Activated CD4-positive, alpha-beta T cell treated with anti-CD3 and anti-CD28 coated beads for 36 hours (primary cell): ENCODE measurements at places on chromosomes 2 and 18. TPM values are rescaled to one million over a fixed set of nuclear protein-coding genes. Genes with fewer than 3 reads are reported as not detected.

The MREG gene
- 9.8 TPM for total RNA-seq

The PROKR1 gene
- total RNA-seq: not detected

The GULP1 gene
- total RNA-seq: not detected

GRCh38 chr2:45180033-45180746 is 170.9 kb upstream of the SIX2 start:
- H3K36me3 ChIP-seq: no peaks in the 10 kb centered on the region
- H3K27ac ChIP-seq: no peak overlapping the region
- H3K27me3 ChIP-seq: peaks cover 32% of the 10 kb centered on the region
- H3K4me3 ChIP-seq: no peak overlapping the region
- H3K4me1 ChIP-seq: no peaks in the 10 kb centered on the region

DNA sequence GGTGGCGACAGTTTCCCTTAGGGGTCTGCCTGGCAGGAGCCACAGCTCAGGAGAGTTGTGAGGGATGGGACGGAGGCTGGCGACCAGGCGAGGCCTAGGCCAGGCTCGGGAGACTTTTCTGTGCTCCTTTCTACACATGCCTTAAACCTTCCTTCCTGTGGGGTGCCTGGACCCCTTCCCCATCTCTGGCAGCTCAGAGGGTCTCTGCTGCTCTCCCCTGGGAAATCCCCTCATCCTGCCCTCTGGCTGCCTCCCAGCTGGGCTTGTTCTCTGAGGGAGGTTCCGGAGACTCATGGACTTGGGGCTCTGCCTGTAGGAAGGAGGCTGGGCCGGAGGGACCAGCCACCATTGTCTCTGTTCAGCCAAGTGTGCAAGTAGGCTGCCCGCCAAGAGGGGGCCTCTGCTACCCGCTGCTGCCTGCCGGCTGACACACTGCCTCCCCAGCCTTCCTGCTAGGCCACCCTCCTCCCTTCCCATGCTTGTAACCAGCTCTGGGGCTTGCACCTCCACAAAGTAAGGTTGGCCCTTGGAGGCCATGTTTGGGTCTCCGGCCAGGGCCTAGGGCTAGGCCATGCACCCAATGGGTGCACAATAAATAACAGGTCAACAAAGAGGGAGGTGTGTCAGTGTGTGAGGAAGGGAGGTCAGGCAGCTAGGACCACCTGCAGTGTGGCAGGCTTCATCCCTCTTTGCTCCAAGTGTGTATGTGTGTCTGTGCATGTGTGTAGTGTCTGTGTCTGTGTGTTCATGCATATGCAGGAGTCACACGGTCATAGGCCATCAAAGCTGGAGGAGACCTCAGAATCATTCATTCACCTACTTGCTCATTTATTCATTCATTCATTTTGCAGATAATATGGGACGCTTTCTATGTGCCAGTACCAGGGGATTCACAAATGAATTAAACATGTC is 28.8 kb downstream of the PSD4 start:
- no peaks in the 10 kb centered on the region for H3K27me3 ChIP-seq
- H3K4me1 ChIP-seq: peaks cover 18% of the 10 kb centered on the region
- peaks cover 36% of the 10 kb centered on the region for H3K36me3 ChIP-seq
- no peak overlapping the region for H3K4me3 ChIP-seq
- H3K27ac ChIP-seq: peak overlapping the region; percentile 24

GRCh38 chr2:196234672-196235071 is 63.3 kb upstream of the STK17B start:
- peak overlapping the region; percentile 95 for H3K27ac ChIP-seq
- H3K4me3 ChIP-seq: peak overlapping the region; percentile 52
- H3K27me3 ChIP-seq: no peaks in the 10 kb centered on the region
- peaks cover 97% of the 10 kb centered on the region for H3K4me1 ChIP-seq

- H3K27me3 ChIP-seq: no peaks in the 10 kb centered on the region
- H3K27ac ChIP-seq: no peak overlapping the region
- no peak overlapping the region for H3K4me3 ChIP-seq
These were observed 208.2 kb upstream of the ALPP start for GRCh38 chr2:232170396-232170795.

- peaks cover 20% of the 10 kb centered on the region for H3K4me1 ChIP-seq
- H3K27me3 ChIP-seq: no peaks in the 10 kb centered on the region
- no peak for DNase-seq
- peak overlapping the region; percentile 14 for H3K27ac ChIP-seq
- peak overlapping the region; percentile 29 for H3K4me3 ChIP-seq
These were observed 45.9 kb downstream of the PIKFYVE start for GRCh38 chr2:208311954-208312353.

DNA sequence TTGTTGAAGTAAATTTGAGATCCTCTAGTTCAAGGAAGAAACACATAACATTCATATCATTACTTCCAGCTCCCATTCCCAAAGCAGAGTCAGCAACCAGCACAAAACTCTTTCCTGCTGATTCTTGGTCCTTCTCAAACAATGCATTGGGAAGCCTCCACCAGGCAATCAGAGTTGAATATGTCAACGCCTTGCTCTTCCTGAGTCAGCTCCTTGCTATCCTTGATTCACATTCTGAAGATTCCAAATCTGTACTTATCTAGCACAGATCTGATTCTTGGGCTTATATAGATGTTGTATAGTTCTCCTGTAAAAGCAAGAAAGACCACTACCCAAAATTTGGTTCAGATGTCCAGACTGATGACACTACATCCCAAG is 29.6 kb downstream of the CFAP210 start:
- no peaks in the 10 kb centered on the region for H3K27me3 ChIP-seq
- no peaks in the 10 kb centered on the region for H3K36me3 ChIP-seq
- no peak for DNase-seq
- no peak overlapping the region for H3K4me3 ChIP-seq
- H3K27ac ChIP-seq: no peak overlapping the region

- H3K4me1 ChIP-seq: no peaks in the 10 kb centered on the region
- no peak overlapping the region for H3K4me3 ChIP-seq
- peaks cover 19% of the 10 kb centered on the region for H3K27me3 ChIP-seq
- no peak overlapping the region for H3K27ac ChIP-seq
- DNase-seq: no peak
- H3K36me3 ChIP-seq: no peaks in the 10 kb centered on the region
These were observed 6.6 kb downstream of the GKN2 start for GRCh38 chr2:68946117-68946516.

GRCh38 chr18:75003039-75003438 is 205.9 kb downstream of the PTGR3 start:
- no peak overlapping the region for H3K27ac ChIP-seq
- H3K4me3 ChIP-seq: no peak overlapping the region
- H3K27me3 ChIP-seq: no peaks in the 10 kb centered on the region
- H3K4me1 ChIP-seq: no peaks in the 10 kb centered on the region

GRCh38 chr2:203623096-203623495 is 83.3 kb upstream of the CD28 start:
- peaks cover 8% of the 10 kb centered on the region for H3K4me1 ChIP-seq
- no peak overlapping the region for H3K4me3 ChIP-seq
- H3K27ac ChIP-seq: no peak overlapping the region
- DNase-seq: no peak

DNA sequence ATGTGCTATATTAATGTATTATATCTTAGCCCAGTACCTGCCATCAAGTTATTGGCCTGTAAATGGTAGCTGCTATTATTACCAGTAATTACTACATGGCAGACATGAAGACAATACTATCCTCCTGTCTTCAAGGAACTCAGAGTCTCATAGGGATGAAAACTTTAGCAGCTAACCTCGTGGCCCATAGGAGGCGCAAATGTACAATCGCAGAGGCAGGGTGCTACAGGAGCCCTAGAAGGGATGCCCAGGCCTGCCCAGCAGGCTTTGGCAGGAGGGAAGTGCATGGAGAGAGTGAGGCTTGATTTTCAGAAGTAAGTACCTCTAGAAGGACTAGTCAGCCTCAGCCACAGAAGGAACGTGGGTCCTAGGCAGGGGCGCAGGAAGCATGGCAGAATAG is 44.7 kb upstream of the KIDINS220 start:
- H3K4me3 ChIP-seq: no peak overlapping the region
- no peak overlapping the region for H3K27ac ChIP-seq
- DNase-seq: peak; percentile 17
- no peaks in the 10 kb centered on the region for H3K4me1 ChIP-seq

- H3K27me3 ChIP-seq: peaks cover 21% of the 10 kb centered on the region
- no peak overlapping the region for H3K27ac ChIP-seq
- H3K36me3 ChIP-seq: peaks cover 2% of the 10 kb centered on the region
- H3K4me1 ChIP-seq: no peaks in the 10 kb centered on the region
These were observed 126.7 kb downstream of the TWIST2 start for GRCh38 chr2:238974501-238975166.

The LIMS3 gene
- total RNA-seq: 0.11 TPM

DNA sequence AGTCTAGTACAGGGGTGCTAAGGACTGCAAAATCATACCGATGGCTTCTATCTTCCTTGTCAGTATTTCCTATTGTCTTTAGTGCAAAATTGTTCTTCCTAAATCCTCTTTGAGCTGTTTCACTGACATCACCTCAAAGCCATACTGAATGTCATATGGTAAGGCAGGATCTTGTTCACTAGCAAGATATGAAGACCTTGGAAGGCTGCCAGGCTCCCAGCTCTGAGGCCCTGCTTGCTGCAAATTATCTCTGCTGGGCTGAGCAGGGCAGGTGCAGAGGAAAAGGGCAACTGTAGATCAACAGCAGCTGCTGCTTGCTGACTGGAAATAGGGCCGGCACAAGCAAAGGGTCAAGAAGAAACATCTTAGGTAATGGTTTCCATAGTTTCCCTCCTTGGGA is 58.2 kb downstream of the PMAIP1 start:
- peak; percentile 33 for DNase-seq
- no peak overlapping the region for H3K4me3 ChIP-seq
- peaks cover 6% of the 10 kb centered on the region for H3K27me3 ChIP-seq
- no peak overlapping the region for H3K27ac ChIP-seq
- no peaks in the 10 kb centered on the region for H3K36me3 ChIP-seq

DNA sequence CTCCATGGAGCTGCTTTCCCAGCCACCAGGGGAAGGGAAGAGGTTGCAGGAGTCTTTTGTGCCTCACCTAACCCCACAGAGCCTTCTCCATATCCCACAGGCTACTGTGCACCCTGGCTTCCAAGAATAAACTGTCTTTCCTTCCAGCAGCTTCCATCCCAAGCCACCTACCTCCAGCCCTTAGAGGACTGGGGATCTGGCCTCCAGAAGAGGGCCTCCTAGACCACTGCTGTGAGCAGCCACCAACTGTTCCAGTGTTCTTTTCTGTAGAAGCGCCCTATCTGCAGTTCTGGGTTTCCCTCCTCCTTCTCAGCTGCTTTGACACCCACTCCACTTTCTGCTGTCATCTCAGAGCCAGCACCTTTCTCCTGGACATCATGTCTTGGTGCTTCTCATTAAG is 30.7 kb upstream of the REG3G start:
- peaks cover 26% of the 10 kb centered on the region for H3K27me3 ChIP-seq
- no peaks in the 10 kb centered on the region for H3K4me1 ChIP-seq
- DNase-seq: no peak
- no peak overlapping the region for H3K27ac ChIP-seq
- no peaks in the 10 kb centered on the region for H3K36me3 ChIP-seq

The DCDC2C gene
- total RNA-seq: not detected

GRCh38 chr2:32798829-32799228 is 147.9 kb upstream of the LTBP1 start:
- no peak for DNase-seq
- peaks cover 23% of the 10 kb centered on the region for H3K36me3 ChIP-seq
- no peak overlapping the region for H3K4me3 ChIP-seq
- H3K27me3 ChIP-seq: no peaks in the 10 kb centered on the region
- no peak overlapping the region for H3K27ac ChIP-seq

DNA sequence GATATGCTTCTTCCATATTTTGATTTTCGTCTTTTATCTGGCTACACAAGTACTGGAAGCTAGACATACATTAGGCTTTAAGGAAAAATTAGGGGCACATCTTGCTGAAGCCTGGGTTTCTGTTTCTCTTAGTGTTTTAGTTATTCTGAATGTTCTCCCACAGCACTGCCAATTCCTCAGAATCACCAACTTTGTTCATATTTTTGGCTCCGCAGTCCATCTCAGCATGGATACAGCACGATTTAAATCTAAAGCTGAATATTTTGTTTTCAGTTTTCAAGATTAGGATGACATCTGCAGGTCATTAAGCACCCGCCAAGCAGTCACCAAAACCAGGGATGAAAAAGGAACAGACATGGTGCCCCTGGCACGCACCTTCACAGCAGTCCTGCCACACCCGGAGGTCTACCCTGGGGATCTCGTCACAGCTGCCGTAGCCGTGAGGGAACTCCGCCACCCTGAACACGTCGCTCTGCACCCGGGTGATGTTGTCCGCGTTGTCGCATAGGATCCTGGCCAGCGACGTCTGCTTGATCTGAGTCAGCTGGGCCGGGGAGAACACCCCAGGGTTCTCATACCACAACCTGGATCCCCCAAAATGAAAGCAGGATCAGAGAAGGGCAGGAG is 101.2 kb downstream of the PXDN start:
- H3K4me3 ChIP-seq: no peak overlapping the region
- H3K4me1 ChIP-seq: no peaks in the 10 kb centered on the region
- no peaks in the 10 kb centered on the region for H3K27me3 ChIP-seq
- H3K36me3 ChIP-seq: no peaks in the 10 kb centered on the region
